Cardiac fibroblast (primary cell): ENCODE measurements at places on chromosomes 12 and 14.

DNA sequence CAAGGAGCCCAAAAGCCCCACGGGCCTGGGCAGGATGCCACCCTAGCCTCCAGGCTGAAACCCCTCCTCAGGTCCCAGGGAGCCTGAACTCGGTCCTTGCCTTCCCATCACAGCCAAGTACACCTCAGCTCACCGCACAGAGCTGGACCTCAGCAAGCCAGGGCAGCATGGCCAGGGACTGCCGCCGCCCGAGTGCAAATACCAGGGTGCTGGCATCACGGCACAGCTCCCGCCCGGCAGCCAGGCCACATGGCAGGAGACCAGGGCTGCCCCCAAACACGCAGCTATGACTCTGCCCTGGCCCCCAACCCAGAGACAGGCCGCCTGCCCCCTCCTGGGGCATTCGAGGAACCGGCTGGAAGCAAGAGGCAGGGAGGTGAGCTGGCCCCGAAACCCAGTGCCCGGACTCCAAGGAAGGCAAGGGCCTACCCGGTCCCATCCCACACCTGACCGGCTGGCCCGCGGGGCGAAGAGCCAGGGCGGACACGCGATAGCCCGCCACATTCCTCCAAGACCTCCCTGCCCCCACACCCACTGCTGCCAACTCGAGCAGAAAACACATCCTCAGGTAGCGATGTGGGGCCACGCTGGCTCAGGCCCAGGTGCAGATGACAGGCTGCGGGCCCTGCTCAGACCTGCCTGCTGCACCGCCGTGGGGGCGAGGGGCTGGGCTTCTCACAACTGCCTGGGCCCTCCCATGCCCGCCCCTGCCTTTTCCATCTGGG, 2.7 kb downstream of the JAG2 start:
- no peak for DNase-seq

DNA sequence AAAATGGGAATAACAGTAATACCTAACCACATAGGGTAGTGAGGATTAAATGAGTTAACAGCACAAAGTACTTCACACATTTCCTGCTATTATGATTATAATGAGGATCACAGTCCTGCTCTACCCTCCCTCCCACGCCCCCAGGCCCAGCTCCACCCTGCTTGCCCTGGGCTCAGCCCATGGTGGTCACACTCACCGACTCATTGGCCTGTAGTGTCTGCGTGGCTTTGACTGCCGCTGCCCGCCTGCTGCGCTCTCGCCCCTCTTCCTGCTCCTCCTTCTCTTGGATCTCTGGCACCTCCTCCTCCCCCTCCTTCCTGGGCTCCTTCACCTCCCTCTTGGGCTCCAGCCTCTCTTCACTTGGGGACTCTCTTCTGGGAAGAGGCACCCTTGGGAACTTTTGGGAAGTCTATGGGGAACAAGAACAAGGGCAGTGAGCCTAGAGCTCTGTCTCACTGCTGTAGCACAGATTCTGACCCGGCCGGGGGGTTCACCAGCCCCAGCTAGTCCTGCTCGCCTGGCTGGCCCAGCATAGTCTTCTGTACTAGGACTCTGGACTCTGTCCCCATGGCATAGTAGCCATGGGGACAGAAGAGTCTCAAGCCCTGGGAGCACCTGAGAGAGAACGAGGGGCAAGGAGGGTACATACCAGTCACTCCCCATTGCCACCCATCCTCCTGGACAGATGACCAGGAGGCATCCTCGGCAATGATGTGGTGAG, 7.1 kb upstream of the PNMA1 start:
- no peak for DNase-seq

GRCh38 chr12:56661979-56662638, 16.3 kb upstream of the ATP5F1B start:
- no peak for DNase-seq

DNA sequence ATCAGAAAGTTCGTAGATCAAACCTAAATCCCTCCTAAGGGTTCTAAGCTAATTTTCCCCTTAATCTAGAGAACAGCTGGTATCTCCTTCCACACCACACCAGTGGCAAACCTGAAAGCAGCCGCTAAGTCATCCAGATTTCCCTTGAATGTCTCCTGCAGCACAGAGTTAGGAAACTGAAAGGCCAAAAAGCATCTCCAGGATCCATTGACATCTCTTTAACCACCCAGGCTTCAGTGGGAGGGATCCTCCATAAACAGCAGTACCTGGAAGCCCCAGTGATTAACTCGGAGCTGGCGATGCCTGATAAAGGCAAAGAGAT, 47.6 kb downstream of the CRACR2A start:
- no peak for DNase-seq

- no peak for DNase-seq
These were observed 93.4 kb downstream of the ADGRD1 start for GRCh38 chr12:131046813-131047788.

GRCh38 chr12:114314403-114314802, 91.5 kb downstream of the TBX5 start:
- no peak for DNase-seq

GRCh38 chr12:57489157-57489641, 1.3 kb downstream of the MARS1 start:
- no peak for DNase-seq

DNA sequence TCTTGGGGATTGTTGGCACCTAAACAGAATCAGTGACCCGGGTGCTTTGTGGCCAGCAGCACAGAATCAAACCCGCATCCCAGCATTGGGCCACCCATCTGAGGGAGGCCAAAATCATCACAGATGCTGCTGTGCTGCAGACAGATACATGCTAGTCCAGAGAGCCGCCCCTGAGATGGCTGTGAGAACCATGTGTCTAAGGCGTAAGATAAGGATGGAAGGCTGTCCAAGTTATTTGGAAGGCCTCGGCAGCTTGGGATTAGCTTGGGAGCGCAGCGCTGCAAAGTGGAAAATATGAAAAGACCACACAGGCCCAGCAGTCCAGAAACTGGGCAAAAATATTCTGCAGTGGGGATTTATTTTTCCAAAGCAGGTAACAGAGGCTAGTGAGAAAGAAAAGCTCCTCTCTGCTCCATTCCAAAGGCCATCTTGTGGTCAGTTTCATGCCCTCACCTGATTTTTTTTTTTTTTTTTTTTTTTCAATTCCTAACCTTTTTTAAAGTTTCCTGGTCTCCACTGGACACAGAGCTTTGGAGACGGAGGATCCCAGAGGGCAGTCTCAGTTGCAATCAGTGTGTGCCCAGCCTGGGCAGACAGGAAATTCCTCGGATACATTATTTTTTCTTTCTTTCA, 178.9 kb upstream of the BCL2L14 start:
- peak; percentile 34 for DNase-seq
